WERI-Rb-1 (cell line): ENCODE measurements at places on chromosomes 12 and 14.

DNA sequence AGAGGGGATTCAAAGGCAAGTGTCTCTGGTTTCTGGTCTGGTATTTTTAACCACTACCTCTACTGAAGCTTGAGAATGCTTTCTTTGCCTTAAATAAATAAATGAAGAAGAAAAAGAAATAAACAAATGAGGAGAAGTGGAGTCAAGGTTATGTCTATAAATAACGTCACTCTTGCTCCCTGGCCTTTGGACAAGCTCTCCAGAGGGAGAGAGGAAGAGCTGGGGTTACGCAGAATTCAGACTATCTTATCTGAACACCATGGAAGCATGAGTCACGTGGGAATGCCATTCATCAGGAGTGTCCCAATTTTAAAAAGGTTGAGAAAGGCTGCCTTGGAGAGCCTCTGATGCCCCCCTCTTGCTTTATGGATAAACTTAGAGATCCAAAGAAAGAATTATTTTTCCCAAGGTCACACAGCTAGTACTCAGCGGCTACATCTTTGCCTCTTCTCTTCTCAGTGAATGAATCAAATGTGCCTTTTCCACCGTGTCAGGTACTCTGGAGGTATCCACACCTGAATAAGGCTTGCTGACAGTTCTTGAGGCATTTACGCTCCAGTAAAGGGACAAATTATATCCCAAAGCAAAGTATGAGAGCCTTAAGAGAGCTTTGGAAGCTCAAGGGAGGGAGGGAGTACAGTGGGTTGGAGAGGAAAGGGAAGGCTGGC, 12.9 kb upstream of the MSI1 start:
- DNase-seq, result no peak

- DNase-seq, result no peak
These were observed 90.2 kb upstream of the SLC38A2 start for GRCh38 chr12:46462641-46463355.

GRCh38 chr12:74415633-74416032, 122.0 kb upstream of the ATXN7L3B start:
- DNase-seq, result no peak

DNA sequence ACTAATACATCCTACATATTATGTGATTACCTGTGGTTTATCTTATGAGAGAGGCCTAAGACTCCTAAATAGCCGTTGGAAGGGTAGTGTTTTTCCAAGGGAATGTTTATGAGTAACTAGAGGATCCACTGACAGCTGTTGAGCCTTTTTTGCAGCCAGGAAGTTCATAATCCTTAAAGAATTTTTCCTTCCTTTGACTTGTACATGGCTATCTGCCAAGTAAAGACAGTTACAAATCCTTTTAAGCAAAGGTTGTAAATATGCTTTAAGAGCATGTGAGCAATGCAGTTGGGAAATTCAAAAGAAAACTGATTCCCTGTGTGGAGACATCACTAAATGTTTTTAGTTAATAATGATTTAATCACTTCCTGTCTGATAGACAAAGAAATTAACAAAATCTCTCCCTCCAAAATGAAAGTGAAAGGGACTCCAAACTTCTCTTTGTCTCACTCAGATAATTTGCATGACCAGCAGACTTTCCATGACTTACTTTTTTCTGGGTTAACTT, 333.8 kb downstream of the PDZRN4 start:
- no peak for DNase-seq
